Suppressor macrophage treated with lipopolysaccharide for 4 hours (primary cell): ENCODE measurements at places on chromosomes 3 and 15.

DNA sequence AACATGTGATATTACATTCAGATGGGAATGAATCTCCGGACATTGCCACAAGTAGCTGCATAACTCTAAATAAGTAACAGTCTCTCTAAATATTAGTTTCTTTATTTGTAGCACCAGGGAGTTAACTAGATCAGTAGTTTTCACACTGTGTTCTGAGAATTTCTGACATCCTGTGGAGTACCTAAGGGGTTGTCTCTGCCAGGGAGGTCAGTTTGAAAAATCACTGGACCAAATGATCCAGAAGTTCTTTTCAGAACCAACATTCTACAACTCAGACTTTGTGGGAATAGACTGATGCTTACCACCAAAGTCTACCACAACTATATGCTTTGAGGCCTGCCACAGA is 9.0 kb upstream of the ILDR1 start:
- no peak for DNase-seq

GRCh38 chr3:65398953-65399352 is 639.8 kb downstream of the MAGI1 start:
- DNase-seq = no peak

- DNase-seq = no peak
Measured at GRCh38 chr3:42118762-42119361, 27.7 kb downstream of the TRAK1 start.

GRCh38 chr3:64417816-64418215 is 192.6 kb upstream of the PRICKLE2 start:
- DNase-seq = no peak

- no peak for DNase-seq
Measured at GRCh38 chr3:164458986-164459385, 619.3 kb downstream of the SI start.

GRCh38 chr3:41018855-41019254 is 180.4 kb upstream of the CTNNB1 start:
- DNase-seq = peak; percentile 30

DNA sequence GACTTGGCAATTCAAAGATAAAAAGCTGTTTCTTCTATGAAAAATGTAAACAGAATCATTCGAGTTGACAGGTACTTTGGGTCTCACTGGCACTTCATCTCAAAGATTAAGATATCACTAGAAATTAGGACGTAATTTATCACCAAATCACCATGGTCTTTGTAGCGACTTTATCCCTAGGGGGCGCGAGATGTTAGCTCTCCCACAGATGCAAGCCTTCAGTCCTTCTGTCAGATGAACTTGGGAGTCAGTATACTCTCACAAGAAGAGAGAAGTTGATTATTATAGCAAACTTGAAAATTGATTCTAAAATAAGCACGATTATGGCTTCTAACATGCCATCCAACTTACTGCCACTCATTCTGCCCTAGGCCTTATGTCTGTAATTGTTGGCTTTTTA is 150.3 kb downstream of the ALCAM start:
- DNase-seq = no peak

DNA sequence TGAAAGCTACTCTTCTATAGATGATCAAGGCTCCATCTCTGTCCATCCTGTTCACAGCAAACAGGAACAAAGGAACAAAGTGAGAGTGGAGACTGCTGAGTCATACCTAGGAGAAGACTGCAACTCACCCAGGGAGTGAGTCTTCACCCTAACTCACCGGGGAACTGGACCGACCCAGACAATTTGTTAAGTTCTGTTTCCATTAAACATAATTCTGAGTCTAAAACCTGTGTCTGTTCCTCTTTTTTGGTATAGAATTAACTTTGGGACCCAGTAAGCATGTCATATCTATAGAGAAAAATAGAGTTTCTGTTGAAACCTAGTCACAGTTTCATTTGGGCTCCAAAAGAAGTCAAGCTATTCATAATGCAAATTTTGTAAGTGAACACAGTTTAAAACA is 21.6 kb downstream of the CCDC80 start:
- peak; percentile 30 for DNase-seq

DNA sequence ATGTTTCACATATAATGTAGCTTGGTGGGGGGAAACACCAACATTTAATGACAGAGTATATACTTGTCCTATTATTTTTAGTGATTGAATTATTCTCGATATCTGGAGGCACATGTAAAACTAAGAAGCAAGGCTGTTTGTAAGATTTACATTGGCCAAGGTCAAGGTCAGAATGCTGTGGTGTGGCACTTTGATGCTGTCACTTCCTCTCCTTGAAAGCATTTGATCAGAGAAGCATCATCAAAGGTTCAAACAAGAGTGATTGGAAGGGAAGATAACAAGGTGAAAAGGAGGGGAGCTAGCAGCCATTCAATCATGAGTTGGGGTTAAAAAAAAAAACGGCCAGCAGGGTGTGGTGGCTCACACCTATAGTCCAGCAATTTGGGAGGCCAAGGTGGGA is 26.4 kb downstream of the RTF1 start:
- no peak for DNase-seq

DNA sequence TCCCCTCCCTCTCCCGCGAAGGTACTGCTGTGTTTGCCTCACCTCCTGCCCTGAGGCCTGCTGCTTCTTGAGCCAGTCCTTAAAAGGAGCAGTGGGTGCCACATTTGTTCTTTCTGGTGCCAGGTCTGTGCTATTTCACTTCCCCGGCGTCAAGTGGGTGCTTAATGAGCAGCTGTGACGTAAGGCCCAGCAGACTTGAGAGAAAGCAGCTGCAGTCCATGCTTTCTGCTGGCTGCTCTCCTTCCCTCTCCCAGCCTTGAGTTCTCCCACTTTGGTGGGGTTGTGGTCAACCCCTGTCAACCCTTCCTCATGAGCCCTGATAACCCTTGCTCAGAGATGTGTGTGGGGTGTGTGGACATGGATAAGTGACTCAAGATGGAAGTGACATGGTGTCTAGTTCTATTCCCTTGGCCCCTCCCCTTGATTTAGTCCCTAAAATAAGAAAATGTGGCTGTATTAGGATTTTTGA is 6.9 kb downstream of the INAFM2 start:
- peak; percentile 69 for DNase-seq

GRCh38 chr3:115885621-115886020 is 262.3 kb downstream of the GAP43 start:
- DNase-seq = no peak

DNA sequence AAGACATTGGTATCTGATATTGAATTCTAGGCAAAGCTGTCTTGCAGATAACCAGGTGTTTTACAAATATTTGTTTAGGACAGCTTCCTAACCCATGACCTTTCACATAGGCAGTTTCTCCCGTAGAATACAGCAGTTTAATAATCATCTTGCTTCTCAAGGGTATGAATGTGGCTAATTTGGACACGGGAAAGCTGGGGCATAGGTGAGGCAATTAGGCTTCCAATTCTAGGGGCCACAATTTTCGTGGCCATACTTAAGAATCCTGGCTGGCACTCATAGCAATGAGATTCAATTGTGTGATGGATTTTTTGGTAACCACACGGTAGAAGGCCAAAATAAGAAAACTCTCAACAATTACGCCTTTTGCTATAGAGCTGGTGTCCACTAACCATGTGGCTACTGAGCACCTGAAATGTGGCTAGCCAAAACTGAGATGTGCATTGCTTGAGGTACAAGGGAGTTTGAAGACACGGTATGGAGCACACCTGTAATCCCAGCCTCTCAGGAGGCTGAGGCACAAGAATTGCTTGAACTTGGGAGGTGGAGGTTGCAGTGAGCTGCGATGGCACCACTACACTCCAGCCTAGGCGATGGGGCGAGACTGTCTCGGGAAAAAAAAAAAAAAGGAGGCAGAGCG is 34.4 kb downstream of the TFRC start:
- DNase-seq = peak; percentile 40

DNA sequence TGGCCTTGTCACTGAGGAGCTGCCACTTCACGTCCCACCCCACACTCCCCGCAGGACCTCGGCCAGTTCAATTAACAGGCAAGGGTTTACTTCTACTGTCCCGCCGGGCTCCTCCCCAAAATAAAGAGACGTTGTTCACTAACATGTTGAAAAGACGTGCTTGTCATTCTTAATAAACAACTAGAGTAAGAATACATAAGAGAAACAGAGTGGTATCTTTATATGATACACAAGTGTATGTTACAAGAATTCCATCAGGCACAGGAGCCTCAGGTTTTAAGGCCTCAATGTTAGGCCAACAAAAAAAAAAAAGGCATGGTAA is 326 bp upstream of the IMPDH2 start:
- no peak for DNase-seq

DNA sequence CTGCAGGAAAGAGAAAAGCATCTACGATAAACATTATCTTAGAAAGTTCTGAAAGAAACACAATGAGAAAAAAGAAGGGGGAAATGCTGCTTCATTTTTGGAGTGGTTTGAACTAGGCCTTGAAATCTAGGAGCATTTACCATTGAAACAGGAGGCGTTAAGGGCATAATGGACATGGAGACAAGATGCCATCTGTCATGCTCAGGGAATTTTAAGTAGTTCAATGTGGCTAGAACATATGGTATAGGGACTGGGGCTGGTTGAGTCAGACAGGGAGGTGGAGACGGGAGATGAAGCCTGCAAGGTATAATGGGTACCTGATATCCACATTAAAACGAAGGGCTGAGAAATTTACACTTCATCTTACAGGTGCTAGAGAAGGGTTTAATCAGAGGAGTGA is 10.4 kb upstream of the PLAAT1 start:
- DNase-seq = no peak

GRCh38 chr3:50251220-50251619 is 15.2 kb downstream of the GNAI2 start:
- peak; percentile 43 for DNase-seq

DNA sequence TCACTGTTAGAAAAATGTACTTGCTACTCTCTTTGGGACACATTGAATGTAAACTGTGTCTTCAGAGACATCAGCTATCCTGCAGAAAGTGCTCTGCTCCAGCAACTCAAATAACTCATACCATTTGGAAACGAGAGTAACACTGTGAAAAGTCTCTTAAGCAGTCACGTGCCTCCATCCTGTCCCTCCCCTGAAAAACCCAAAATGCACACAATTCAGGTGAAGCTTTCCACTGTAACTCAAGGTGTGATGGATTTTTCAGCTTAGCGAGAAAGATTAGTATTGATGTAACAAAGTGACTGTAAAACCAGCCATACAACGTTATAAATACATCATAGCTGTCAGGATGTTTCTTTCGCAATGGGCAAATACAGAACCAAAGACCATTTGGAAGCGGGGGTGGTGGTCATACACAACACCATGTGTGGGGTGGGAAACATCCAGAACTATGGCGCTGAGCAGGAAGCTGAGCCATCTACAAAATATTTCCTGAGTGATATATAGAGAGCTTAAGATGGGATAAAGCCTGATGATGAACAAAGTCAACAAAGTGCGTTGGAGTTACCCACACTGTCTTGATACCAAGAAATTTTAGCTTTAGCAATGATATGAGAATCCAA is 332.3 kb downstream of the FOXP1 start:
- DNase-seq = no peak

DNA sequence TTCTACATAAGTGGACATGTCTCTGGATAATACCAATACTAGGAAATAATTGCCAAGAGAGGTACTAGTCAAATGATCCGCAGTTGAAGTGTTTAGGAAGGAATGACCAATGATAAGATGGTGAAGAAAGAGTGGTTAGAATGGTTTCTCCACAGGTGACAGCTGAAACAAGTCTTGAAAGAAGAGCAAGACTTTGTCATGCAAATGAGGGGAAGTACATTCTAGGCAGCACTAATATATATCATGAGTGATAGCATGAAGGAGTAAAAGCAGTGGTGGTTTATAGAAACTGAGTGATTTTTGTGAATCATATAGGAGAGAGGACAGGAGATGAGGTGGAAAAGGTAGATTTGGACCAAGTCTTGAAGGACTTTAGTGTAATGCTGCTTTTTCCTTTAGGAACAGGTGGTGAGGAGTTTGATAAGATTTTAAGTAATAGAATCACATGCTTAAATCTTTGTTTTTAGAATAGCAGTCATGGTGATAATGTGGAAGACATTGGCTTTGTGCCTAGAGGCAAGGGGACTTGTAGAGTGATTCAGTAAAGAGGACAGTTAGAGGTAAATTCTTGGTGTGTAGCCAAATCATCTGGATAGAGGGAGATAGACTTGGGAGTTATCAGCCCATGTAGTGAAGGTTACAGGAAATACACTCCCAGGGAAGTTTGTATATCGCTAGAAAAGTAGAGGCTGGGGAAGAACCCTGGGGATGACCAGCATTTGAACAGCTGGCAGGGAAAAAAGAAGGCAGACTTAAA is 31.9 kb downstream of the SLMAP start:
- no peak for DNase-seq

- no peak for DNase-seq
Measured at GRCh38 chr3:110738531-110738930, 333.1 kb upstream of the NECTIN3 start.

GRCh38 chr3:141070727-141071357 is 19.7 kb downstream of the SPSB4 start:
- DNase-seq = no peak

DNA sequence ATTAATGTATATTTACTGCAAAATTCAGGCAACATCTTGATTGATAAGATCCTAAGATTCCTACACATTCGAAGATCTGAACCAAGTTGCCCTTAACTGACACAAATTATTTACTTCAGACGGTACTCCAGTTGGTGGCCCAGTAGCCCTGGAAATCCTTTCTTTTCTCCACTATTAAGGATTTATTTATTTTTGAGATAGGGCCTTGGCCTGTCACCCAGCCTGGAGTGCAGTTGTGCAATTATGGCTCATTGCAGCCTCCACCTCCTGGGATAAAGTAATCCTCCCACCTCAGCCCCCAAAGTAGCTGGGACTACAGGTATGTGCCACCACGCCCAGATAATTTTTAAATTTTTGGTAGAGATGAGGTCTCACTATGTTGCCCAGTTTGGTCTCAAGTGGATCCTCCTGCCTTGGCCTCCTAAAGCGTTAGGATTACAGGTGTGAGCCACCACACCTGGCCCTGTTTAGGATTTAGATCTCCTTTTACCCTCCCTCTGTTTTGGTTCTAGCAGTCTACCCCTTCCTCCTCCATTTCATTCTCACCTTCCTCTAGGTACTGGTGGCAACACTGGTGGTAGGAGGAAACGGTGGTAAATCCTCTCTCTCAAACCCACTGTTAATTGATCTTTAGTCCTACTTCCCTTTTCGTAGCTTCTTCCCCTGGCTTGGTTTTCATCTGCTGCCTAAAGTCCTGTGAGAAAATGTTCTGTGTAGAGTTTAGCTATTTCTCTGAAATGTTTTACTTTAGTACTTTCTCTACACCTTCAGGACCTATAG is 12.7 kb upstream of the ZNF609 start:
- no peak for DNase-seq

- no peak for DNase-seq
Measured at GRCh38 chr3:158272081-158272480, 162.2 kb downstream of the RSRC1 start.

- DNase-seq = no peak
Measured at GRCh38 chr15:63010920-63011693, 31.4 kb upstream of the TPM1 start.

GRCh38 chr3:172911142-172911541 is 160.6 kb downstream of the ECT2 start:
- no peak for DNase-seq

DNA sequence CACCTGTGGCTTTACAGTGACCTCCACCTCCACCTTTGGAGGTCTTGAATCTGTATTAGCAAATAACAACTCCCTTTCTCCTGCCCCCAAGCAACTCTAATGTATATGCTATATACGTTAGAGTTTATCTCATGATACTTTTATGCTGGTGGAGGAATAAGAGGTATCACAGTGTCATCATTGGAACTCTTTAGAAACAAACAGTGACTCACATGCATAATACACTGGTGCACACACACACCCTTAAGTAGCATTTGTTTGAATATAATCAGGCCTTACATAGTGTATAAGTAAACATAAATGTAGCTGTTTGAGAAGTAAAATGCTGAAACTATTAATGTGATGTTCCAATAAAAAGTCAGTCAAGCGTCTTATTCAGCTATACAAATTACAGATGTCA is 280.2 kb upstream of the C2CD4B start:
- DNase-seq = no peak
